Activated CD4-positive, alpha-beta T cell treated with anti-CD3 and anti-CD28 coated beads, Interleukin-2, amount 10 ng/mL, durations not matched to agents 7 days and 5 days (primary cell): ENCODE measurements at places on chromosomes 7 and 10. TPM values are rescaled to one million over a fixed set of nuclear protein-coding genes. Genes with fewer than 3 reads are reported as not detected.
A peak's percentile ranks its signal among the peaks of the same experiment; 100 is the strongest.

DNA sequence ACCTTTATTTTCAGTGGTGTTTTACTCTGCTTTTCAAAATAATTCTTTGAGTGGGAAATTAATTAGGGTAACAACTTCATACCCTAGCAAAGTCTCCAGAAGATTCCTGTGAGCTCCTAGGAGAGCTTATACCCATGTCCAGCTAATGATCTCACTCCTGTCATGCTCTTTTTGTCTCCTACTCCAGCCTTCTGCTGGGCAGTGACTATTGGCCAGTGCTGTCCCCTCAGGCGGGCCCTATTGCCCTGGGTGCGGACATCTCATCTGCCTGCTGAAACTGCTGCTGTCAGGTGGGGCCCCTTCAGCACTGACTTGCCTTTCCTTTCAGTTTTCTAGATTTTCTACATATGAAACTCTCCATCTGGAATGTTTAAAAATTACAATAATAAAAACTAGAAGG, 80.3 kb downstream of the EBLN1 start:
- DNase-seq, result no peak

GRCh38 chr10:77618117-77618516, 19.5 kb downstream of the KCNMA1 start:
- DNase-seq, result no peak

DNA sequence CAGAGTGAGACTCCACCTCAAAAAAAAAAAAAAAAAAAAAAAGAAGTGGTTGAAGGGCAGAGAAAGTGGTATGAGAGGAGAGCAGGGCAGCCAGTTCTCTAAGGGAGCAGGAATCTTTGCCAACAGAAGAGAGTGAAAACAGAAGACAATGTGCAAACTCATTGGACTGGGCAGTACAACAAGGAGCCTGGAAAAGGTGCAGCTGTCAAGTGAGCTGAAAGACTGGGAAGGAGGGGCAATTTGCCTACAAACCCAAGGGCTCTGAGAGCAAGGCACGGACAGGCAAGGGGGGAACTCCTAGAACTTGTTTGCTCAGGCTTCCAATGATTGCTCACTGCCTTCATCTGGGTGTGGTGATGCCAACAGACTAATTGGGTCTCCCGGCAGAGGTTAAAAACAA, 9.5 kb downstream of the ACTR1A start:
- no peak for DNase-seq

GRCh38 chr7:82229164-82229563, 214.4 kb downstream of the CACNA2D1 start:
- no peak for DNase-seq

DNA sequence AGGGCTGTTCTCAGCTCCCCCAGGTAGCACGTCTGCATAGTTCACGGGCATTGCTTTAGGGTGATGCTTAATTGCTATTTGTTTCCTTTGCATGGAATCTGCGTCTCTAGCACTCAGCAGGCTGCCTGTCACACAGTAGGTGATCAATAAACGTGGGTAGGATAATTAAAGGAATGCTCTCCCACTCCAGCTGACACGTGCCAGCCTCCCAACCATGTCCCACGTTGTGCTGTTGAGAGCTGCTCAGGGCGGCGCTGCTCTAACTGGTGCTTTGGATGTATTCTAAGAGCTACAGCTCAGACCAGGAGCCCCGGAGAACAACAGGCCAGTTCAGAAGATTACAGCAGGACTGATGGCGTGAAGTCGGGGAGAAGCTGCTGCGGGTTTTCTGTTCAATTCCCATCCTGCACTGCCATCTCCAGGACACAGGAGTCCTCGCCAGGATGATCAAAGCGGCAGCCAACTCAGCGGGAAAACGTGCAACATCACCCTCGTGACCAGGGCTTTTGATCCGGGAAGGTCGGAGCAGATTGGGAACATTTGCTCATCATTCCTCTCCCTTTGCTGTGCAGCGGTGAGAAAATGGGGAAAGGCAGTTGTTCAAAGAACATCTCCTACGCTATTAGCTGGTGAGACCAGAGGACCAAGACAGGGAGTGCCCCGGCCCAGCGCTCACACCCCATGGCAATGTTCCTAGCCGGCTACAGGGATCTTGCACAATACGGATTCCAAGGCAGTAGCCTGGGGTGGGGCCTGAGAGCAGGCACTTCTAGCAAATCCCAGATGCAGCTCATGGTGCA, 50.5 kb upstream of the FOXK1 start:
- DNase-seq, result no peak

DNA sequence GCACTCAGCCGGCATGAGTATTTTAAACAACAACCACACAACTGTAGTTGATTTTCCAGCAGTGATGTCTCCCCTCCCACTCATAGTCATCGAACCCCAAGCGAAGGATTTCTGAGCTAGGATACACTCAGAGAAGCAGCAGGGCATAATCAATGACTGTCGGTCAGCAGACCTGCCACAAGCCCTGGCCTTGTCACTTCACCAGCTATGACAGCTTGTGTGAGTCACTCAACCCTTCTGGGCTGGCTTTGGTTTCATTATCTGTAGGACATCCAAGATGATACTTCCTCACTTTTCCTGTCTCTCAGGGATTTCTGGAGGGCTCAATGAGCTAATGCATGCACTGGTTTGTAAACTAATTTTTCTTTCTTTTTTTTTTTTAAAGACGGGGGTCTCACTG, 22.0 kb upstream of the UBE3C start:
- DNase-seq, result no peak

C10orf67 gene
- total RNA-seq, result 0.15 TPM

- DNase-seq, result no peak
Observed at GRCh38 chr10:128173386-128173785, 47.2 kb upstream of the MKI67 start.

DNA sequence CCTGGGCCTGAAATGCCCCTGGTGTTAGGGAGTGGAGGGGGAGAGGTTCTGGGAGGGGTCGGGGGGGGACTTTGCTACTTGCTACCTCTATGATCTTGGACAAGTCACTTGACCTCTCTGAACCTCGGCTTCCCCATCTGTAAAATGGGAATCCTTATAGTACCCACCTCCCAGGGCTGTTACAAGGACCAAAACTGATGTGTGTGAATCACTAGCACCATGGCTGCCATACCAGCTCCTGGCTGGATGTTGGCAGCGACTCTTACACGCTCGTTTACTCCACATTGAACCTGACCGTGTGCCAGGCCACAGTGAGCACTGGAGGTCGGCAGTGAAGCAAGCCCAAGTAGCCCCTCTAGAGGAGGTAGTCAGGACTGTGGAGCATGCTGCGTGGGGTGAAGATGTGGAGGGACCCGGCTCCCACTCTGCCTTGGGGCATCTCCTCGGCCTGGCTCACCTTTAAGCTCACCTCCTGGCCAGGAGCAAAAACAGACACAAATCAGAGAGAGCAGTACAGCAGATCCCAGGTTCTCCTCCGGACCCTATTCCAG, 28.9 kb downstream of the PPIF start:
- no peak for DNase-seq

DNA sequence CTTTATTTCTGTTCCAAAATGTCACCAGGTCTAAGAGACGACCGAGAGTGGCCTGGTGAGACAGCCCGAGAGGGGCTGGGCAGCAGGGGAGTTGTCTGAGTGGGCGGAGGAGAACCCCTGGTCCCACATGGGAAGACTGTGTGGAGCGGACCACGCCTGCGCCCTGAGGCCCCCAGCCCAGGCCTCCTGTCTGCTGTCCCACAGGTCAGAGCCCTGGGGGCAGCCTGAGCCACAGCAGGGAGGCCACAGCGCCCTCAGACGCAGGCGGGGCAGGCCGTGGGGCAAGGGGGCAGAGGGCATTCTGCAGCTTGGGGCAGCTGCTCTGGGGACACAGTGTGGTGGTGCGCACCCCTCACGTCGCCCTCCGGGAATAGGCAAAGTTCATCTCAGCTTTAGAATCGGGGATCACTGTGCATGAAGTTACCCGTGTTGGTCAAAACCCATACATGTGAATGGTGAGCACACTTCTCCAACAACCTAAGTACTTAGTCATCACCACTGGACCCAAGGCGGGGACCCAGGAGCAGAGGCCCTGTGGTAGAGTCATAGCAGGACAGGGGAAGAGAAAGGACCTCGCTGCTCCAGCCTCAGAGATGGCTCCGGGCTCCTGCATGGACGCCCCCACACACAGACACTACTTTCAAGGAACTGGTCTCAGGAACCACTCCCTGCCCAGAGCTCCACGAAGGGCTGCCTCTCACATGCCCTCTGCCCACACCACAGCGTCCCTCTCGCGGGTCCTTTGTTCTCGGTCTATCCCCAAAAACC, 214.7 kb downstream of the ELFN1 start:
- DNase-seq, result no peak

MTG1 gene
- total RNA-seq, result 47.7 TPM

- no peak for DNase-seq
Observed at GRCh38 chr7:18290223-18290622, 205.3 kb upstream of the HDAC9 start.

GRCh38 chr7:98879198-98879978, 1.1 kb downstream of the TRRAP start:
- peak; percentile 84 for DNase-seq

AKR1C3 gene
- 6.1 TPM for total RNA-seq

DNA sequence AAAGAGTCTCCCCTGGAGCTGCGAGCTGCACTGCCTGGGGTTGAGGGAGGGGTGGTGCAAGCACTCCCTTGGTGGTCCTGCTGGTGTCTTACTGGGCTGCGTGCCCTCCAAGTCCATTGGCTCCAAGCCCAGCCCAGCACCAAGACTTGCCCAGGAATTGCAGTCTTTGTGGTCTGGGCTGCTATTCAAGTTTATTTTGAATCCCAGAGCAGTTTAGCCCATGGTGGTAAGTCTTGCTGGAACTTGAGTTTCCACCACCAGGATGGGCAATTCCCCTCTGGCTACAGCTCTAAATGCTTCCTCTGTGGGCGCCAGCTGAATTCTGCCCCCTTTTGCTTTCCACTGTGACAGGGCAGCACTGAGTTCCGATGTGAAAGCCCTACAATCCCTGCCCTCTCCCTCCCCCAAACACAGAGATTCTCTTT, 25.1 kb downstream of the GALNT11 start:
- DNase-seq, result no peak

GRCh38 chr10:5736591-5736990, 52.0 kb downstream of the TASOR2 start:
- no peak for DNase-seq

DNA sequence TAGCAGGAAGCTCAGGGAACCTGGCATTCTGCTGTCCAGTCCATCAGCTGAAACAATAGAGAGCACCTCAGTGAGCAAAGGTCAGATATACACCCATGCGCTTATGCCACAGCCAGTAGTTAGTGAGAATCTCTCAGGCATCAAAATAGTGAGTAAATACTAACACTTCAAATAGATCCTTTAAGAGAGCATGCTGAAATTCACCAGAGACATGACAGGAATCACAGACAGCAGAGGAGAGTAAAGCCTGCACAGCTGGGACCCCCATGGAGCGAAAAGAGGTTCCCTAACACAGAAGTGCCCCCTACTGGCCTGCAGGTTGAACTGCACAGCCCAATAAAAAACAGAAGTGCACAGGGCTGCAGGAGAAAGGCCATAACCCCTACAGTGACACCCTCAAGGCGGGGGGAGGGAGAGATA, 57.6 kb upstream of the ANTXRL start:
- peak; percentile 31 for DNase-seq

- DNase-seq, result no peak
Observed at GRCh38 chr10:9635691-9636090, 1382.0 kb upstream of the CELF2 start.

ADO gene
- 18.2 TPM for total RNA-seq

FAM237B gene
- not detected for total RNA-seq

GRCh38 chr10:103079946-103080345, 113.1 kb downstream of the NT5C2 start:
- no peak for DNase-seq

GRCh38 chr10:79027147-79028055, 41.4 kb upstream of the ZMIZ1 start:
- no peak for DNase-seq

- DNase-seq, result no peak
Observed at GRCh38 chr7:17677408-17677807, 262.9 kb downstream of the SNX13 start.

EEPD1 gene
- 11.9 TPM for total RNA-seq

ZNF804B gene
- total RNA-seq, result not detected

- no peak for DNase-seq
Observed at GRCh38 chr7:7791523-7791922, 73.1 kb upstream of the RPA3 start.

DNA sequence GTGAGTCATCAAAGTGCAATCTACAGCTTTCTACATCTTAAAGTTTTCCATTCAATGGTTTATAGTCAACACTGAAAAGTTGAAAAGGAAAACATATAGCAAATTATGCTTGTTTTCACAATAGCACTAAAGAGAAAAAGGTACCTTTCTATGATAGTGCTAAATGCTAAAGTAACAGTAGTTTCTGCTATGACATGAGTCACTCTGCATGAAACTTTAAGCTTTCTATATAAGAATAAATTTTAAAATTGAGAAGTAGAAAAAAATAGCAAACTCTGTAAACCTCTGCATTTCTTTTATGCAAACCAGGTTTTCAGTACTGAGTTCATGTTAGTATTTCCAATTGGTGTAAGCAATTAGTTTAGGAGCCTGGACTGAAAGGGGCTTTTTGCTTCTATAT, 31.2 kb upstream of the TMEM168 start:
- no peak for DNase-seq

DNA sequence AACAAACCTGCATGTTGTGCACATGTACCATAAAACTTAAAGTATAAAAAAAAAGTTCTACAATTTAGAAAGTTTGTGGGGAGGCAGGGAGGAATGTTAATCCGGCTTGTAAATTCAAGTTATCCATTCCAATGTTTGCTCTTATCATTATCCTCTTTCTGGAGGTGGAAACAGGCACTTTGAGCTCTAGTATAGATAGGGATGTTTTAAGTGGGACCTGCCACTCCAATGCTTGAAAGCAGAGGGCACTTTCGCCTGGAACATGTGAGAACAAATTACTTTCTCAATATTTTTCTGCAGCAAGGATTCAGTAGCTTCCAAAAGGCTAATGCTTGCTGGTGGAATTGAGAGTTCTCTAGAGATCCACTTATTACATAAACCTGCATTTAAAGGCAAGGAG, 45.6 kb downstream of the FEZF1 start:
- no peak for DNase-seq

DNA sequence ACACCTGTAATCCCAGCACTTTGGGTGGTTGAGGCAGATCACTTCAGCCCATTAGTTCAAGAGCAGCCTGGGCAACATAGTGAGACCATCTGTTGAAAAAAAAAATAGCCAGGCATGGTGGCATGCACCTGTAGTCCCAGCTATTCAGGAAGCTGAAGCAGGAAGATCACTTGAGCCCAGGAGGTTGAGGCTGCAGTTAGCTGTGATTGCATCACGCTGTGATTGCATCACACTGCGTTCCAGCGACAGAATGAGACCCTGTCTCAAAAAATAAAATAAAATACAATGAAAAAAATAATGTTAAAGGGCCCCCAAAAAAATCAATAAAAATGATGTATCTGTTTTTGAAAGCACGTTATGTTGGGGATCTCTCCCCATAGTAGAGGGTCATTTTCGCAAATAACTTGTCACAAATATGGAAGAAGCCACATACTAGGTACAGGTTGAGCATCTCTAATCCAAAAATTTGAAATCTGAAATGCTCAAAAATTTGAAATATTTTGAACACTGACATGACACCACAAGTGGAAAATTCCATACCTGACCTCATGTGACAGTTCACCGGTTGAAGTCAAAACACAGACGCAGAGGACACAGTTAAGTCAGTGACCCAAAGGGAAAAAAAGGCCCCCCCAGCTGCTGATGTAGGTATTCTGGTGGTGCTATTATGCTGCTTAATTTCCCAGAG, 9.5 kb downstream of the CISD1 start:
- DNase-seq, result no peak

GRCh38 chr7:155858521-155859061, 46.3 kb upstream of the SHH start:
- DNase-seq, result peak; percentile 2

VAX1 gene
- not detected for total RNA-seq

OR13A1 gene
- 0.15 TPM for total RNA-seq

AKR1B15 gene
- not detected for total RNA-seq

- DNase-seq, result no peak
Observed at GRCh38 chr7:152136686-152137085, 111.2 kb downstream of the GALNT11 start.
